NCI-H2171 treated with DMSO at 0.1 percent for 48 hours (cell line): ENCODE measurements at places on chromosomes 3 and 15.

GRCh38 chr3:170426240-170426797 is 7.7 kb downstream of the CLDN11 start:
- DNase-seq, result no peak

DNA sequence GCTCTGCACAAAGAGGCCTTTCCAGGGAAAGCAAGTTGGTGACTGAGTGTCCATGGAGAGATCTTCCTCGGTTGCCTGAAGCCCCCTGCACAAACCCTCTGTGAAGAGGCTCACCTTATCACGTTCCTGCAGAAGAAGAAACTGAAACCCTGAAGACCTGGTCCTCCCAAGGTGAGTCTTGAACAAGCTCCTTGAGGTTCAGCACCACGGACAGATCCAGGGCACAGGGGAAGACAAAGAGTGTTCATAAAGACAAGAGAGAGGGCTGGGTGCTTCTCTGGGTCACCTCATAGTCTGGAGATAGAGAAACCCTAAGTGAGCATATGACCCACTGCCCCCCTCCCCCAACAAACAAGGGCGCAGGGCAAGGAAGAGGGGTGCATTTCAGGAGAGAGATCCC is 21.7 kb upstream of the TBC1D21 start:
- no peak for DNase-seq

DNA sequence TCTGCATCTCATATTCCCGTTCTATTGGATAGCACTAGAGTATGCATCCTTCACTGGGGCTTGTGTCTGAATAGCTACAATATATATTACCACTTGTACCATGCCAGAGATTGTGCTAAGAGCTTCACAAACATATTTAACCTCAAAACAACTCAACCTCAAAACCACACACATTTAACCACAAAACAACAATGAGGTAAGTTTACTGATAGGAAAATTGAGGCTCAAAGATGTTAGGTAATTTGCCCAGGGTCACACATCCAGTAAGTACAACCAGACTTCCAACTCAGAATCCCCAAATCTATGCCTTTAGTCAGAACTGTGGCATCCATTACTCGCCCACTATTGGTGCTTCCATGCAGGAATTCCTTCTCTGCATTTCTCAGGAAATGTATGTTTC is 220.0 kb downstream of the FAM43A start:
- DNase-seq, result no peak

GRCh38 chr3:184591789-184592188 is 30.2 kb downstream of the EPHB3 start:
- peak; percentile 89 for DNase-seq

GRCh38 chr3:12405432-12406272 is 78.6 kb upstream of the TSEN2 start:
- DNase-seq, result no peak

DNA sequence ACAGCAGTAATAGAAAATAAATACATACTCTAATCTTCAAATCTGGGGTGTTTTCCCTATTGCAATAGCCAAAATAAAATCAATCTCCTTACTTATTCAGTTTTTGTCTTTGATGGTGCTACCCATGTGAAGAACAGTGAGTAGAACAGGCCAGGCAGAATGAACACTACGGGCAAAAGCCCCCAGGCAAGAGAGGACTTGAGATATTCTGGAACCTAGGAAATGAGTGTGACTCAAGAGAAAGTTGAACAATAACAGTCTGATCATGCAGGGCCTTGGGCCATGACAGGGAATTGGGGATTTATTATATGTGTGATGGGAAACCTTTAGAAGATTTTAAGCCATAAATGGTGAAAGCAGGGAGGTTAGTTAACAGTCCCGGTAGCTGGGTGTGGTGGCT is 14.0 kb upstream of the DUT start:
- DNase-seq, result no peak

GRCh38 chr3:76039431-76039830 is 254.1 kb upstream of the ZNF717 start:
- DNase-seq, result no peak

DNA sequence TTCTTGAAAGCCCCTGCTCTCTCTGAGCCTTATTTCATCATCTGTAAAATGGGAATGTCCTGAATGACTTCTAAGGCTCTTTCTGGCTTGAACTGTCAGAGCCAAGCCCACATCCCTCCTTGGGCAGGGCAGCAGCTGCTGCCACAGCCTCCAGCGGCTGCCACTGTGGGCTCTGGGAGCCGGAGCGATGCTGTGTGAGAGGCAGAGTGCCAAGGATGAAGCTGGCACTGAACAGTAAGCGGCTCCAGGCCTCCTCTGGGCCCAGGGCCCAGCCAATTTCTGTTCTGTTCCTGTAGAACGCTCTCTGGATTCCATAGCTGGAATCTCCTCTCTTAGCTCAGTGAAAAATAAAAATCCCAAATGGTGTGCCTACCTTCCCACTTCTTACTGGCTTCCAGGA is 4.4 kb downstream of the CPLX3 start:
- DNase-seq, result peak; percentile 40

DNA sequence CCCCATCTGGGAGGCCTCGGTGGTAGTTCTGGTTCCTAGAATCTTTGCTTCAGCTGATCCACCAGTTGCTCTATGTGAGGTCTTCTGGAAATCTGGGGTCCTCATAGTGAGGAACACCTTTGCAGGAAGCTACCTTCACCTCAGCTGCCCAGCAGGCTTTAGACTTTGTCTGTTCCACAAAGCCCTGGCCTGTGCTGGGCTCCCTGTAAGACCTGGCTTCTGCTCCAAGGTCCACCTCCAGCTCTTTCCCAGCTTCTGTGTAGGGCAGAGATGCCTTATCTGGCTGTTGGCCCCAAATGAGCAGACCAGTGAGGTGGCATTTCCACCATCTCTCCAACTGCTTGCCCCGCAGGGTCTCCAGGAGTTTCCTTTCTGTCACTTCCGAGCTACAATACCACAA is 8.2 kb upstream of the HOMER2 start:
- DNase-seq, result no peak

DNA sequence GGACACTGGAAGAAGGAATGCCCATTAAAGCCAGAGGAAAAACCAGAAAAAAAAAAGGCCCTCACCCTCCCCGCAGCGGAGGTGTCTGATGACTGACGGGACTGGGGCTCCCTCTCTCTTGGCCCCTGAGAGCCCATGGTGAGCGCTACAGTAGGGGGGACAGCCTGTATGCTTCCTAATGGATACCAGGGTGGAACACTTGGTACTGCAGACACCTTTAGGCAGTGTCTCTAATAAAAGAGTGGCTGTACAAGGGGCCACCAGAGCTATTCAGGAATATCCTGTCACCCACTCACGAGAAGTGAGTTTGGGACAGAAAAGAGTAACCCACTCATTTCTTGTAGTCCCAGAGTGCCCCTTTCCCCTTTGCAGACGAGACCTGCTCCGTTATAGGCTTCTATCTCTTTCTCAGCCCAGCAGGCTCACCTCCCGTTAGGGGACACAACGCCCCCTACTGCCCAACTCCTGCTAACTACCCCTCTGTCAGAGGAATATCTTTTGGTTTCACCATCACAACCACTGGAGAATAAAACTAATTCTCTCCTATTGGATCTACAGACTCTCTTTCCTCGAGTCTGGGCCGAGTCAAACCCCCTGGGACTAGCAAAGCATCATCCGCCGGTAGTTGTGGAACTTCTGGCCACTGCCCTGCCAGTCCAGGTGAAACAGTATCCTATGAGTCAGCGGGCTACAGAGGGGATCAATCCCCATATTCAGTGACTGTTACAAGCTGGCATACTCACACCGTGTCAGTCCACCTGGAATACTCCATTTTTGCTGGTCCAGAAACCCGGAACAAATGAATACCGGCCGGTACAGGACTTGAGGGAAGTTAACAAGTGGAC is 40.8 kb downstream of the ZBTB11 start:
- peak; percentile 26 for DNase-seq

DNA sequence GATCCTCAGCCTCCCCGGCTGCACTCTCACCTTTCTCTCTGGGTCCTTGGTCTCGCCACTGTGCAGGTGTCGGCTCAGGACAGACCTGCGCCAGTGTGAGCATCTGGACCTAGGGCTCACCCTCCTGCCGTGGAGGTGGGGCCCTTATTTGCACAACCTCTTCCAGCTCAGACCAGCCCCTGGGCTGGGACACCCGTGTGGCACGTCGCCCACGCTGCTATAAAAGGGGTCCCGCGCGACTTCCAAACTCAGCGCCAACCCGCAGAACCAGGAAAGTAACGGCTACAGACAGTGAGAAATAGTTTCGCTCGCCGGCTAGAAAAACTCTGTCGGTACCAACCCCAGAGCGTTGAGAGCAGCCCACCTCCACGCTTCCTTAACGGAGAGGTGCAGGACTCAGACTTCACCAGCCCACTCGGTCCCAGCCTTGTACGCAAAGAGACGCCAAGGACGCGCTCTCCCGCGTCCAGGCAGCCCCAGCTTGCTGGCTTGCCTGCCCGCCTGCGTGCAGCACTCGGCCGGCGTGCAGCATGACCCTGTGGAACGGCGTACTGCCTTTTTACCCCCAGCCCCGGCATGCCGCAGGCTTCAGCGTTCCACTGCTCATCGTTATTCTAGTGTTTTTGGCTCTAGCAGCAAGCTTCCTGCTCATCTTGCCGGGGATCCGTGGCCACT is at the start of the genes DUOX2 and DUOXA2:
TSS of gene DUOX2 (minus strand) at position 97 of the 675 bp plus-strand sequence. CDS start 761 bp downstream, outside the sequence.
TSS of gene DUOXA2 (plus strand) at position 251 of the 675 bp plus-strand sequence. CDS start at position 531, 280 bp downstream.
- no peak for DNase-seq

- no peak for DNase-seq
Measured at GRCh38 chr15:94259121-94259751, 27.9 kb downstream of the MCTP2 start.

GRCh38 chr3:21509731-21510470 is 241.1 kb downstream of the ZNF385D start:
- no peak for DNase-seq

GRCh38 chr3:111829023-111829422 is 30.0 kb upstream of the PHLDB2 start:
- DNase-seq, result no peak

GRCh38 chr3:21226086-21226485 is 524.9 kb downstream of the ZNF385D start:
- DNase-seq, result no peak

DNA sequence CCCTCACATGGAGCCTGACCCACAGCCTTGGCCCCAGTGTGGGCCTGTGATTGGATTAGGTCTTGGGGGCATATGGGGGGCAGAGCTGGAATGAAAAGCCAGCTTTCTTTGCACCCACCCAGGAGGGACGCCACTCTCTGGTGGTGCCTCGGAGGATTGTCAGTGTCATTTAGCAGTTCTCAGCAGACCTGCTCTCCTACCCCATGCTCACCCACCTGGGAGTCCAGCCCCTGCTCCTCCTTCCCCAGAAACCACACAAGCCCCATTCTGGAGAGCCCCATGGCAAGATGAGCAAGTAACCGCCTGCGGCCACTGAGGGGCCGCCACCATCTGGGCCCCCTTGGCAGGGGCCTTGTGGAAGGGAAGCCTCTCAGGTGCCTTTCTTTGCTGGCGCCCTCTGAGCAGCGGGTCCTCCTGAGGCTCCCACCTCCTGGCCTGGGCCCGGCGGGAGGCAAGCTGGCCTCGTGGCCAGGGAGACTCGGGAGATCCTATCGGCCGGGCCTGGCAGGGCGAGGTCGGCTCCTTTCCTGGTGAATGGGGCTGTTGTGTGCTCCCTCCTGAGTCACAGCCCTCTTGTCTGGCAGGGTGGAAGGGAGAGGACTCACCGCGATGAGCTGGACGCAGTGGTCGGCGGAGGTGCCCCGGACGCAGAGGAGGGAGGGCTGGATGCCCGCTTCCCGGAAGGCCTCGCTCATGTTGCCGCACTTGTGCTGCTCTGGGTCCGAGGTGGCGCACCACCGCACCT is 2.3 kb downstream of the MELTF start:
- DNase-seq, result no peak
